ENCODE measurements at places on chromosomes 1 and 21.

DNA sequence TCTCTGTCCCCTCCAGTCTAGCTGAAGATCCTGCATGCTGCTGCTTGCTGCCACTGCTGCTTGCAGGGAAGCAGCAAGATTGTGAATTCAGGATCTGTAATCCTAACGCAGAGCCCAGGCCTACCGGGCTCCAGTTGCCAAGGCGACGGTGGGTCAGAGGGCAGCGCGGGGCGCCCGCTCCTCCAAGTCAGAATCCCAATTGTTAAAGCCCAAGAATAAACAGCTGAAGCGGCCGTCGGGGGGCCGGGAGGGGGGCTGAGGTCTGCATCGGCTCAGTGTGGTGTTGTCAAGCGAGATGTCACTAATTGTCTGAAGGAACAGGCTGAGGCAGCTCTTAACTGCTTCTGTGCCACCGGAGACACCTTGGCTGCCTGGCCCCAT is 36.8 kb downstream of the AHDC1 start:
- DNase-seq: no peak

GRCh38 chr1:43557744-43558245 is 27.1 kb downstream of the PTPRF start:
- no peak for DNase-seq

DNA sequence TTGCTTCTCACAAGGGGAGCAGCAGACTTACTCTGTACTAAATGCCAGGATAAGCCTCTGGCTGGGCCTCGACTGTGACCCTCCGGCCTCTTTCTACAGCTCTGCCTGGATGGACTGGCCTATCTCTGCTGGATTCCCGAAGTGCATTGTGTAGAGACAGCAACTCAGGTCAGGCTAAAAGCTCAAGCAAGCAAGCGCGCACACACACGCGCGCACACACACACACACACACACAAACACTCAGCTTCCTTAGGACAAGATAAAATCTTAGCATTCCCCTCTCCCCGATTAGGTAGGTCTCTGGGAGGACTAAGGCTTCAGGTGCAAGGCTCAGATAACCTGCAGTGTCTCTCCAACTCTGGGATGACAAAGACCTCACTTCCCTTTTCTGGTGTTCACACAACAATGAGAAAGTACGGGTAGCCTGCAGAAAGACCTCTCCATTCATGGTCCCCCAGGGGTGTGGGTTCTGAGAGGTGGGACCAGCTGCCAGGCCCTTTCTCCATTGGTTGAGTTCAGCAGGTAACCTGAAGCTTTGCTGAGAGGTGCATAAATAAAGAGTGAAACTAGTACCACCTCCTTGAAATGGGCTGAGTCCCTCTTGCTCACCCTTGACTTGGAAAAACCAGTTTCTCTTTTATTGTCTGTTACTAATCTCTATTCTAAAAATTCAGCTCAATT is 155.1 kb upstream of the CAMK1G start:
- DNase-seq: no peak

GRCh38 chr1:180542113-180542837 is 16.5 kb upstream of the OVAAL start:
- no peak for DNase-seq

DNA sequence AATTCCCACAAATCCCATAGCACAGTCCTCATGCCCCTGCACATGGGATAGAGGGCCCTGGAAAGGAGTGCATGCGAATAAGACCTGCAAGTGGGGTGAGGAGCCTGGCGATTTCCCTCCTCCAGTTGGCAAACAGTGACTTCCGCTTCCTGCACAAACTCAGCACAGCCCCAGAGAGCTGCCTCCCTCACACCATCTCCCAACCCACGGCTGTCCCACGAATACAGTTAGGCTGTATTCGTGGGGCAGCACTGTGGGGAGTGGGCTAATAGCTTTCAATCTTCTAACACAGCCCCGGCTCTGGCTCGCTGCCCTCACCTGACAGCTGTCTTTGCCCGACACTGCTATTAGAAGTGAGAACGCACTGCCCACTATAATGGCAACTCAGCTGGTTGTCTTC is 28.2 kb upstream of the CNTN2 start:
- DNase-seq: no peak

GRCh38 chr1:151729157-151729965 is 8.0 kb downstream of the RIIAD1 start:
- no peak for DNase-seq

- DNase-seq: no peak
Observed at GRCh38 chr1:116579259-116579875, 8.5 kb upstream of the CD58 start.

All from GM12864 (cell line).